ENCODE measurements at places on chromosomes 1 and 21.
A peak's percentile ranks its signal among the peaks of the same experiment; 100 is the strongest.

GRCh38 chr1:24932284-24932683, 2.2 kb upstream of the RUNX3 start:
- no peak for DNase-seq

DNA sequence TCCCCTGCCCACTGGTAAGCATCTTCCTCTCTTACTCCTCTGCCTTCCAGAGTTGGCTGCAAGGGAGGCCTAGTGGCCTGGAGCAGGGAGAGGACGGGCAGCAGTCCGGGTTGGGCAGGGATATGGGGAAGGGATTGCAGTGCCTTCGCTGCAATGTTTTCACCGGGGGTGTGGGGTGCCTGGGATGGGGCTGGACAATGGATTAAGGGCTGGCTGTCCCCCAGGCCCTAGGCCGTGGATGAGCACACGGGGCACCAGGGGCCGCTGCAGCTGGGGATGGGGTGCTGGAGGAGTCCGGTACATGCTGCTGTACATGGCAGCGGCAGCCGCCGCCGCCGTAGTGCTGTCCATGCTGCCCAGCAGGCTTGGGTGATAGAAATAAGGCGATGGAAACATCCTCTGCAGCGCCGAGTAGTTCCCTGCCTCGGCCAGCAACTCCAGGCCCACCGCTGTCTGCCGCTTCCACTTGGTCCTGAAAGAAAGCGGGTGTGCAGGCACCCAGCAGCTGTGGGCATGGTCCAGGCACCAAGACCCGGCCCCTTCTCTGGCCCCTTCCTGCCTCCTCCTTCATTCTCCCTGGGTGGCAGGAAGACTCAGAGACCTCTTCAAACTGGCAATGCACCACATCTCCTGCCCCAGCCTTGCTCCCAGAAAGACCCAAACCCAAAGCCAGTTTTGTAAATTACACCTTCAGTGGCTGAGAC, 4.8 kb downstream of the BARHL2 start:
- no peak for DNase-seq

- no peak for DNase-seq
Measured at GRCh38 chr21:28943631-28944030, 49.0 kb downstream of the LTN1 start.

- no peak for DNase-seq
Measured at GRCh38 chr1:114488739-114489138, 22.3 kb downstream of the TRIM33 start.

DNA sequence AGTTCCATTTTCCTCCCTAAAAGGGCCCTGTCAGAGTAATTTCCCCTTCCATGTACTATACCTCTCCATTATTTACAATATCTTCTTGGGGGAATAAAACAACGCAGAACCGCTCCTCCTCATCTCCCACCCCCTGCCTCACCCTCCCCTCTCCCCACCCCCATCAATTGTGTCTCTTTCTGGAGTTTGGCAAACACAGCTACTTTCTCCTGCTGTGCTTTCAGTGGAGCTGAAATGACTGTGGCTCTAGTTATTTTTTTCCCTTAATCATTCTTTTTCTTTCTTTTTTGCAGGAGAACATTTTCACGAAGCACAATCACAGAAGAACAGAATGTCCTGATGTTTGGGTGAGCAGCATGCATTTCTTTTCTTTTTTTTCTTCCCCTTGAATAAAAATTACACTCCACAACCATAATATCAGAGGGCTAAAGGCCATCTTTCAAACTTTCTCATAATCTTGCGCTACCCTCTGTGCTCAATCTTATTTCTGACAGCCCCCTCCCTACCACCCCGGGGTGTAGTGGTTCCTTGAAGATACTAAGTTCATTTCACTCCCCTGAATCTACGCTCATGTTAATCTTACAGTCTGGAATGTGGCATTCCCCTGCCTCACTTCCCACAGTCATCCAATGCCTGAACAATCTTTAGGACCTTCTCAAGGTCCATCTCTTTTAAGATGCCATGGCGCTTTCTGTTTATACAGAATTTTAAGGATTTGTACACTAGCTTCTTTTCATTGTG, 8.8 kb upstream of the PLXNA2 start:
- no peak for DNase-seq

GRCh38 chr1:94535095-94535494, 6.5 kb downstream of the F3 start:
- no peak for DNase-seq

DNA sequence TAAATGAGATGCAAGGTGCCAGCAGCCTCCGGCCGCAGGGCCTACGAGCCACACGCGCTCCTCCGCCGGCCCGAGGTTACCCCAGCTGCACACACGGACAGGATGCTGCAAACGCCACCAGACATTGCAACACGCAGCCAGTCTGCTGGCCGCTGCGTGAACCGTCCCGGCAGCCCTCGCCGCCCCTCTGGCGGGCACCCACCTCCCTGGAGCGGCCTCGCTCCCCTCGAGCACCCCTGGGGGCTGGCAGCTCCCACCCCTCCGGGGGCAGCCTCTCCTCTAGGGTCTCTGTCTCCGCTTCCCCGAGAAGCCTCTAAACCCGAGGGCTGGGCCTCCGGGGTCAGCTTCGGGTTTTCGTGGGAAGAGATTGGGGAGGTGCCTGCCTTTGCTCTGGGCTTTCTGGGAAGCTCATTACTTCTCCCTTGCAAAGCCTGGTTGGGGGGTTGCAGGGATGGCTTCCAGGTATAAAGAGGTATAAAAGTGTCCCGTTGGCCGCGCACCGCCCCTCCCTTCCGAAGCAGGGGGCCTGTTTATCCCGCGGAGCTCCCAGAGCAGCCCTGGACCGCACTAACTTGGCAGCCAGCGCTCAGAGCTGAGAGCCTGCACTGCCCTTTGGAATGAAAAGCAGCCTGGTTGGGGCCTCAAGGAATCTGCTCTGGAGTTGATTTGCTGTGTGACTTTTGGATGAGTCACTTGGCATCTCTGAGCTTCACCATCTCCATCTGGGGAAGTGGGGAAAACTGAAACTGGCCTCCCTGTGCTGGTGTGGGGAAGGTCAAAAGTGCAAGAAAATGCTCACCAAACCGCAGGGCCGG, 21.8 kb downstream of the DHRS3 start:
- peak; percentile 98 for DNase-seq

- no peak for DNase-seq
Measured at GRCh38 chr1:230704830-230705229, 9.1 kb downstream of the AGT start.

Measured in H4 (cell line).